ENCODE measurements at places on chromosomes 2 and 18. TPM values are rescaled to one million over a fixed set of nuclear protein-coding genes. Genes with fewer than 3 reads are reported as not detected.

EML6 gene
- 1.7 TPM for total RNA-seq

DNA sequence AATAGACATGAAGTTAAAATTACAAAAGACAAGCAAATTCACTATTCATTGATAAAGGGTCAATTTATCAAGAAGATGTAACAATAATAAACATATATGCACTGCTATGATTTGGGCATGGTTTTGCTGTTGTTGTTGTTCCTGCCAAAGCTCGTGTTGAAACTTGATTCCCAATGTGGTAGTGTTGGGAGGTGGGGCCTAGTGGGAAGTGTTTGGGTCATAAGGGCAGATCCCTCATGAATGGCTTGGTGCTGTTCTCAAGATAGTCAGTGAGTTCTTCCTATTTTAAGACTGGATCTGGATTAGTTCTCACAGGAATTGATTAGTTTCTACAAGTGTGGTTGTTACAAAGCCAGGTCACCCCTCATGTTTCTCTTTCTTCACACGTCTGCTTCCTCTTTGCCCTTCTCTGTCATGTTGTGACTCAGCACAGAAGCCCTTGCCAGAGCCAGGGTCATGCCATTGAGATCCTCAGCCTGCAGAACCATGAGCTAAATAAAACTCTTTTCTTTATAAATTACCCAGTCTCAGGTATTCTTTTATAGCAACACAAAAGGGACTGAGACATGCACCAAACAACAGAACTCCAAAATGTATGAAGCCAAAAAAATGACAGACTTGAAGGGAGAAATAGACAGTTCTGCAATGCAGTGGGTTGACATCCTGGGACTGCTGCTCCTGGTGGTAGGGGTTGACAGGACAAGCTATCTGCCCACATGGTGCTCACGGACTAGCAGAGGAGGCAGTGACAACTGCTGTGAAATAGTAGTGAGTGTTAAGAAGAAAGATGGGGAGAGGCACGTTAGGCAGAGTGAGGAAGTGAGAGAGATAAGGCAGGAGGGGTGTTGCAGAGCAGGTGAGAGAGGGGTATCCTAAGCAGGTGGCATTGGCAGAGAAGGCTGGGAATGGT is 18.6 kb upstream of the SKA1 start:
- no peak overlapping the region for H3K4me3 ChIP-seq
- no peaks in the 10 kb centered on the region for H3K36me3 ChIP-seq
- H3K27me3 ChIP-seq: peaks cover 40% of the 10 kb centered on the region
- H3K4me1 ChIP-seq: no peaks in the 10 kb centered on the region
- no peak overlapping the region for H3K27ac ChIP-seq

DNA sequence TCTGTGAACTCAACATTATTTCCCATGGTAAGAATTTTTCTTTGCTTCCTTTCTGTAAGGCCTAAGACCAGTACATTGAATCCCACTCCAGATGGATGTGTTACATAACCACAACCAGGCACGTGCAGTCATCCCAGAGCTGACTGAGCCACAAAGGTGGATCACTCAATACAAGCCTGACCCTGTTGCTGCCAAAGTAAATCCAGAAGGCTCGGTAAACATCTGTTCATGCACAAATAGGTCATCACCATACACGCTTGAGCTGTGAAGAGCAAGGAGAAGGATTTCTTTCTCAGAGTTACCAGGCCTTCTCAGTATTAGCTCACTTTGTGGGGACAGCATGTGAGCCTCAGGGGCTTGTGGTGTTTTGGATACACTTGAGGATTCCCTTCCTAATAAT is 791.4 kb upstream of the FANCL start:
- no peaks in the 10 kb centered on the region for H3K27me3 ChIP-seq
- H3K4me1 ChIP-seq: no peaks in the 10 kb centered on the region
- no peaks in the 10 kb centered on the region for H3K36me3 ChIP-seq
- H3K4me3 ChIP-seq: no peak overlapping the region

NT5DC4 gene
- total RNA-seq: not detected

GRCh38 chr2:224956706-224957105 is 85.6 kb downstream of the DOCK10 start:
- H3K4me1 ChIP-seq: peaks cover 14% of the 10 kb centered on the region
- DNase-seq: no peak

DNA sequence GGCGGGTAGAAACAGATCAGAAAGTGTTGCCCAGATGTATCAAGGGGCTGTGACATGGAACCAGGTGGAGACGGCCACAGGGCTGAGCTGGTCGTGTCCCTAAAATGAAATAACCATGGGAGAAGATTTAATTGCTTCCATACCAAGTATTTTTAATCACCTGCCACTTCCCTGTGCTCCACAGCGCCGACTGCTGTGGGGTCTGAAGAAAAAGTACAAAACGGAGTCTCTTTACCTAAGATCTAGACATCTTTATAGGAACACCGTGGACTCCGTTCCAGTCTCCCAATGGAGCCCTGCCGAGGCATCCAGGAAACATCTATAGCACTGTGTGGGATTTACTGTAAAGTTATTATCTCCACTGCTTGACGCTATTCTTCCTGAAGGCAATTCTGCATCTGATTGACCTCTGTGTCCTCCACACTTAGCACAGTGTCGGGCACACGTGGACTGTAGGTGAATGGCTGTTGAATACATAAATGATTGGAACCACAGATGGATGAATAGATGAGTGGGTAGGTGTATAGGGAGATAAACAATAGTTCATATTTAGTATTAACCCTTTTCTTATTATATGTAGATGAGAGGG is 21.6 kb upstream of the GYPC start:
- no peak overlapping the region for H3K4me3 ChIP-seq
- no peaks in the 10 kb centered on the region for H3K4me1 ChIP-seq
- no peak overlapping the region for H3K27ac ChIP-seq

TBR1 gene
- 0.17 TPM for total RNA-seq

- H3K27me3 ChIP-seq: peaks cover 52% of the 10 kb centered on the region
- DNase-seq: no peak
- H3K27ac ChIP-seq: no peak overlapping the region
Measured at GRCh38 chr2:2692599-2693389, 361.7 kb upstream of the MYT1L start.

DNA sequence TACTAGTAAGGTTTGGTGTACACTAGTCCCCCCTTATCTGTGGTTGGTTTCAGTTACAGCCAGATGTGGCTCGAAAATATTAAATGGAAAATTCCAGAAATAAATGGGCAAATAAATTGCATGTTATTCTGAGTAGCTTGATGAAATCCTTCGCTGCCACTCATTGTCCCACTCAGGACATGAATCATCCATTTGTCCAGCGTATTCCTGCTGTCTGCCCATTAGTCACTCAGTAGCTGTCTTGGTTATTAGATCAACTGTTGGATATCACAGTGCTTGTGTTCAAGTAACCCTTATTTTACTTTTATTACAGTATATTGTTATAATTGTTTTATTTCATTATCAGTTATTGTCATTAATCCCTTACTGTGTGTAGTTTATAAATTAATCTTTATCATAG is 21.7 kb downstream of the ZDBF2 start:
- H3K36me3 ChIP-seq: no peaks in the 10 kb centered on the region
- H3K4me3 ChIP-seq: no peak overlapping the region
- H3K27me3 ChIP-seq: peaks cover 10% of the 10 kb centered on the region
- no peaks in the 10 kb centered on the region for H3K4me1 ChIP-seq
- no peak overlapping the region for H3K27ac ChIP-seq

NT5C1B gene
- not detected for total RNA-seq

DNA sequence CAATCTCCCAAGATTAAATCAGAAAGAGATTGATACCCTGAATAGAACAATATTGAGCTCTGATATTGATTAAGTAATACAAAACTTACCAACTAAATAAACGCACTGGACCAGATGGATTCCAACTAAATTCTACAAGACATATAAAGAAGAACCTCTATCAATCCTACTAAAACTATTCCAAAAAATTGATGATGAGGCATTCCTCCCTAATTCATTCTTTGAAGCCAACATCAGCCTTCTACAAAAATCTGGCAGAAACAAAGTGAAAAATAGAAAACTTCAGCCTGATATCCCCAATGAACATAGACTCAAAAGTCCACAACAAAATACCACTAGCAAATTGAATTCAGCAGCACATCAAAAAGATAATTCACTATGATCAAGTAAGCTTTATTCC is 695.5 kb downstream of the NYAP2 start:
- no peak overlapping the region for H3K4me3 ChIP-seq
- H3K27me3 ChIP-seq: no peaks in the 10 kb centered on the region
- H3K4me1 ChIP-seq: no peaks in the 10 kb centered on the region
- no peak for DNase-seq

DNA sequence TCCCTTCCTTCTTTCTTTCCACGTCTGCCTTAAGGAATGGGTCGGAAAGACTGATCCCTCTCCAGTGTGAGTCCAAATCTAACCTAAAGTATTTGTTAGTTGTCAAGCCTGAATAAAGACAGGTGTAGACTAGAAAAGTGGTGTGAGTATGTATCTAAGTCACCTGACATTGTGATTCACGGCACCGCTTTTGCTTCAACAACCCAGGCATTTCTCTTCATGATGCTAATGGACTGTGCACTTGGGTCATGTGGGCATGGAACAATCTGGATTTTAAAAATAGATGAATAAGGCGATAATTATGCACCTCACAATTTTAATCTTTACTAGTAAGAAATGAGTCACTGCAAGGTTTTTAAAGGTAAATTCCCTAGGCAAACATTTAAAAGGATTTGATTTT is 107.5 kb downstream of the LIPG start:
- no peak for DNase-seq
- H3K4me3 ChIP-seq: no peak overlapping the region
- peaks cover 6% of the 10 kb centered on the region for H3K27me3 ChIP-seq
- no peak overlapping the region for H3K27ac ChIP-seq
- H3K36me3 ChIP-seq: no peaks in the 10 kb centered on the region

DNA sequence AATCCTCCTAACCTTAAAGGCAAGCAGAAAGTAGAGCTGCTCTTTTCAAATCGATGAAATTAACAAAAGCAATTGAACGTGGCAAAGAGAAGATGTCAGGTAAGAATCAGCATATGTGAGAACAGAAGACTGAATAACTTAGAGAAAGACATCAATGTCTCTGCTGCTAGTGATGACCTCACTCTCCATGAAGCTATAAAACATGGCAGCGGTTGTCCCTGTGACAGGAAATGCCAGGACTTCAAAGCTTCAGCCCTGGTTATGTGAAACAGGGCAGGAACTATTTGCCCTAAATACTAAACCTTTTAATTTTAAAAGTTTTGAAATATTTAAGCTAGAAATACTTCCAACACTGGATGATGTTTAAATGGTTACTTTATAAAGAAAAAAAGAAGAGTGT is 383.7 kb downstream of the XIRP2 start:
- H3K4me1 ChIP-seq: no peaks in the 10 kb centered on the region
- H3K27ac ChIP-seq: no peak overlapping the region
- DNase-seq: peak; percentile 18

ALPI gene
- not detected for total RNA-seq

TOGARAM2 gene
- total RNA-seq: 0.75 TPM

SERPINB5 gene
- total RNA-seq: 0.11 TPM

EMILIN1 gene
- total RNA-seq: 46.8 TPM

MAP3K19 gene
- not detected for total RNA-seq

DNA sequence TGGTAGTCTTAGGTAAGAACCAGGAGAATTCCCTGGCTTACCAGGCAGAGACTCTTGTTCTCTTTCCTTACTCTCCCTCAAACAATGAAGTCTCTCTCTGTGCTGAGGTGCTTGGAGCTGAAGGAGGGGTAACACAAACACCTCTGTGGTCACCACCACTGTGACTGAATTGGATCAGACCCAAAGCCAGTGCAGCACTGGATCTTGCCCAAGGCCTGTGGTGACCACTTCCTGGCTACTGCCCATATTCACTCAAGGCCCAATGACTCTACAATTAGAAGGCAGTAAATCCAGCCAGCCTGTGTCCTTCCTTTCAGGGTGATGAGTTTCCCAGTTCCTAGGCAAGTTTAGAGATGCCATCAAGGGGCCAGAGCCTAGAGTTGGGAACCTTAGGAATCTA is 706.8 kb downstream of the SLC4A3 start:
- H3K36me3 ChIP-seq: peaks cover 5% of the 10 kb centered on the region
- H3K27me3 ChIP-seq: no peaks in the 10 kb centered on the region
- no peak overlapping the region for H3K4me3 ChIP-seq

SIX2 gene
- total RNA-seq: not detected

TXNDC2 gene
- 0.13 TPM for total RNA-seq

VIT gene
- total RNA-seq: not detected

GRCh38 chr2:20661421-20662307 is 5.3 kb upstream of the GDF7 start:
- peak; percentile 83 for DNase-seq
- H3K36me3 ChIP-seq: no peaks in the 10 kb centered on the region
- H3K4me3 ChIP-seq: no peak overlapping the region
- H3K4me1 ChIP-seq: peaks cover 5% of the 10 kb centered on the region
- H3K27me3 ChIP-seq: peaks cover 96% of the 10 kb centered on the region
- H3K27ac ChIP-seq: no peak overlapping the region

DNA sequence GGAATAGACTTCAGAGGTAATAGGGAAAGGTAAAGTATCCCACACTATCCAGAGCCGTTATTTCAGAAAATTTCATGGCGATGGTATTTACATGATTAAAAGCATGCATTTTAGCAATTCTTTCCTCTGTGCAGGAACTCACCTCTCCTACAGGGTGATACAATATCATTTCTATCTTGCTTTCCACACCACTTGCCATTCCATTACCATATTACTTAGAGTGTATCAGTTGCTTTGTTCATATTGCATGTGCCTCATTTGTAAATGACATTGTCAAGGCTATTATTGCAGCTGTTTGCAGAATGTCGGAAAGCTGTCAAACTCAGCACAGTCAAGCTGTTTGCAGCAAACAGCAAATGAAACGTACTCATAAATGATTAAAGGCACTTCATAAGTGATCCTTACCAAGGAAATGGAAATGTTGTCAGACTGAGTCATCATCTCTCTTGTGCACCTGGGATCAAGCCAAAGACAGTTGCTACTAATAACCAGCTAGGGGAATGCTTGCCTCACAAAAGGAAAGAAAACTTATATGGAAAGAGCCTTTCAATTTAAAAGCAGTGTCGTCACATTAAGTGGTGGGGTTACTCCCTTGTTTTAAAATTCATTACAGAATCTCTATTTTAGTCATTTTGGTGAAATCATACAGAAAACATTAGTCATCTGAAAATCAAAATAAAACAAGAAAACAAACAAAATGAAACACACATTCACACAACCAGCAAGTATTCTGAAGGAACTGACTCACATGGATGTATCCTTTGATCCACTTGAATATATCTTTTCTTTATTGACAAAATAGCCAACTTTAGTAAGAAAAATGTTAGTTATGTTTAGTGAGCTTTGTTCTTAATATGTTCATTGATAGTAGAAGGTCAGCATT is 1064.1 kb upstream of the CNTNAP5 start:
- H3K27ac ChIP-seq: no peak overlapping the region
- H3K4me1 ChIP-seq: peaks cover 14% of the 10 kb centered on the region
- no peaks in the 10 kb centered on the region for H3K36me3 ChIP-seq
- DNase-seq: peak; percentile 70
- no peaks in the 10 kb centered on the region for H3K27me3 ChIP-seq

- H3K4me1 ChIP-seq: no peaks in the 10 kb centered on the region
- no peaks in the 10 kb centered on the region for H3K27me3 ChIP-seq
- no peak overlapping the region for H3K27ac ChIP-seq
- no peak overlapping the region for H3K4me3 ChIP-seq
- peaks cover 13% of the 10 kb centered on the region for H3K36me3 ChIP-seq
- DNase-seq: no peak
Measured at GRCh38 chr2:178385595-178386148, 65.3 kb downstream of the PRKRA start.

Data from A673 (cell line).